ENCODE measurements at places on chromosomes 6 and 20. TPM values are rescaled to one million over a fixed set of nuclear protein-coding genes. Genes with fewer than 3 reads are reported as not detected.
A peak's percentile ranks its signal among the peaks of the same experiment; 100 is the strongest.

GRCh38 chr20:49999329-49999728 is 16.5 kb downstream of the SNAI1 start:
- no peak for DNase-seq

- no peak for DNase-seq
Observed at GRCh38 chr20:34896086-34896621, 19.7 kb downstream of the ACSS2 start.

DNA sequence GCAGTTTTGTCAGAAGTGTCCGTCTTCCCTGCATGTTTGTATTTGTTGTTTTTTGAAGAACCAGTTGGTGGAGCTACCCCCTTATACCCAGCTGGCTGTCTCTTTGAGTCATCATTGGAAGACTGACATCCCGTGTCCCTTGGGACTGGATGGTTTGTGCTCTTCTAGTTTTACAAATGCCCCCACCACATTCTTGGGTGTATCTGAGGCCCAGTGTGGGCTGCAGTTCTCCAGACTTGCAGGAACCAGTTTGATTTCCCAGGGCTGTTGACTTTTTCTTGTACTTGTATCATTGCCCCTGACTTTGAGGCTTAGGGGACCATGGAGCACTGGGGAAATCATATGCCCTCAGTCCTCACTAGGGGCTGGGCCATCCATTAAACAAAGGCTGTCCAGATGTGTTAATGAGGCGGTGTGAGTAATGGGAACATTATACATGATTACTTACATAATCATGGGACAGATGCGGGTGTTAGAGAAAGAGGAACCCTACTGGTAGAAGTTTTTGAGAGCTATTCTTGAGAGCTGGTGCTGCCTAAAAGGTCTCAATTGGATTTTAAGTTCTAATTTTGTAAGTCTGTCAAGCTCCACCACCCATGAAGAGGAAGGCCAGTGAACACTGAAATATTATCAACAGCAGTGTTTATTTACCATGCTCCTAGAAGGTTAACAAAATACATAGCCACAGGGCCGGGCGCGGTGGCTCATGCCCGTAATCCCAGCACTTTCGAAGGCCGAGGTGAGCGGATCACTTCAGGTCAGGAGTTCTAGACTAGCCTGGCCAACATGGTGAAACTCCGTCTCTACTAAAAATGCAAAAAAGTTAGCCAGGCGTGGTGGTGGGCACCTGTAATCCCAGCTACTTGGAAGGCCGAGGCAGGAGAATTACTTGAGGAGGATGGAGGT is 8.5 kb downstream of the JARID2 start:
- DNase-seq, result peak; percentile 61

GRCh38 chr6:6724539-6725467 is 136.3 kb downstream of the LY86 start:
- DNase-seq, result peak; percentile 73

- DNase-seq, result peak; percentile 12
Observed at GRCh38 chr6:143401636-143402370, 48.7 kb downstream of the ADAT2 start.

GRCh38 chr20:43827940-43828562 is 86.6 kb upstream of the TOX2 start:
- no peak for DNase-seq

DNA sequence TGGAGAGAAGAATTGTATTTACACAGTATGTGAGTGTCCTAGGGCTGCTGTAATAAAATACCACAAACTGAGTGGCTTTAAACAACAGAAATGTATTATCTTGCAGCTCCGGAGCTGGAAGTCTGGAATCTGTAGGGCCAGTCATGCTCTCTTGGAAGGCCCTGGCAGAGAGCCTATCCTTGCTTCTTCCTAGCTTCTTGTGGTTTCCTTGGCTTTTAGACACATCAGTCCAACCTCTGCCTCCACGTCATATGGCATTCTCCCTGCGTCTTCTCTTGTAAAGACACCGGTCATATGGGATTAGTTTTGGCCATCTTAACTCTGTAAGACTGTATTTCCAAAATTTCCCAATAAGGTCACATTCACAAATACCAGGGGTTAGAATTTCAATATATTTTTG is 10.8 kb downstream of the FNDC1 start:
- no peak for DNase-seq

GRCh38 chr6:81769824-81770223 is 17.3 kb upstream of the TENT5A start:
- DNase-seq, result peak; percentile 81

DNA sequence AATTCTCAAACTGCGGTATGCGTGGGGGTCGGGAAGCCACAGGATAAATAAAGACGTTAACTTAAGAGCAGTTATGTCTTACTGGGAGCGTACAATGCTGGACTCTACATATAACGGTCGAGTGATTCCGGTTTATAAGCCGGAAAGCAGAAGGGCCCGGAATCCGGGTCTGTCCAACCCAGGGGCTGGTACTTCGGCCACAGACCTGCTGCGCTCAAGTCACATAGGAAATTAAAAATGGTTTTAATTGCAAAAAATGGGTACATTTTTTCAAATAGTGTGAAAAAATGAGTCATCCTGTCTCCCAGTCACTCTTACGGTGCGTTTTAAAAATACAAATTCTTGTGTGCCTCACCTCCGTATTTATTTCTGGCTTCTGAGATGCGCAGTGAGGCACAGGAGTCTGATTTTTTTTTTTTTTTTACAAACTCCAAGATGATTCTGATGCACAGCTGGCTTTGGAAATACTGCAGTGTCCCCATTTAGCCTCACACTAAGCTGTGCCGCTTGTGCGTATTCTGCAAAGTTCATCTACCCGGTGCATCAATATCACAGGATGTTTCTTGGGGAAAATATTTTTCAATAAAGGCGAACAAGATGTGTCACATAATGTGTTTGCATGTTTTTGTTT is 1.0 kb downstream of the PCIF1 start:
- DNase-seq, result no peak

- peak; percentile 94 for DNase-seq
Observed at GRCh38 chr20:18541741-18542140, 25.5 kb upstream of the SMIM26 start.

DNA sequence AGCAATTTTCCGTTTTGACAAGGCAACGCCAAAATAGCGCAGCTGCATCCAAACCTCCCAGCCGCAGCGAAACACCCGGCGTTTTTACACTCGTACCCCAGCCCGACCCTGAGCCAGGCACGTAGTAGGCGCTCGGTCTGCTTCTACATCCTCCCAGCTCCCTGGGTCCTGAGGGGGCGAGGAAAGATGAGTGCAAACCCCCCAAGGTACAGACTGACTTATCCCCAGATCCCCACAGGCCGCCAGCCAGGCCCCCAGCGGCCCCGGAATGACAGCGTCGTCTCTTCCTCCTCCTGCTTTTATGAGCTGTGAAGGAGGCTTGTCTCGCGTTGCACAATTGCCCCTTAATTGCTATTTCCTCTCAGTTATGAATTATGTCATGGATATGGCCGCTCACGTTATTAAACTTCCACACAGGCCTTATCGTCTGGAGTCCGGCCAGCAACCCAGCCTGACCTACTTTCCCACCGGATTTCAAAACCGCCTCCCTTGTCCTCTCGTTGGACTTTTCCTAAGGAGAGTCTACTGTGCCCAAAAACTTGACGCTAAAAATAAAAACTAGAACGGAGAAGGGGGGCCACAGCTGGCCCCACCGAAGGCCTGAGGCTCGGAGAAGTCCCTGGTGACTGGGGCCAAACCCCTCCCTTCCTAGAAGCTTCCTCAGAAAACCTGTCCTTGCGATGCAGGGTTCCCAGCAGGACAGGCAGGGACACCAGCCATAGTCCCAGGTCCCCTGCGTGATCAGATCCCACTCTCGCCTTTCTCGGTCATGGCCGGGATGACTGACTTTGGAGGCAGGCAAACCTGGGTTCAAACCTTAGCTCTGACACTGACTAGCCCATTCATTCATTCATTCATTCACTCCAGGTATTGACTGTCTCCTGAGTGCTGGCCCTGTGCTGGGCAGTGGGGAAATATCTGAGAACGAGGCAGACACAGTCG is 130.9 kb upstream of the PTPN1 start:
- DNase-seq, result no peak

DNA sequence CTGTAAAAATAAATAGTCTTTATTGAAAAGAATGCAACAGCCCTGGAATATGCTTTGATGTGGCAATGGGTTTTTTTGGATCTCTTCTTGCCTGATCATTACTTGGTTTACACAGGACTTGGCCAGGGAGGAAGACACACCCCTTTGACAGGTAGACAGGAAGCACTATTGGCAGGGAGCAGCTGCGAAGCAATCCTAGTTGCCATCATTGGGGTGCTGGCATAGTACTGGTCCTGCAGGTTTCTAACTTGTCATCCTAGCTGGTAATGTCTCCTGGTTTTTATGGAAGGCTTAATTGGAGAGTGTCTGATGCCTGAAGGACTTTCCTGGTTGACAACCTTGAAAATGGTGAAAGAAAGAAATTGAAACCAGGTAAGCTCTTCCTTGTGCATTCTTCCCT is 71.2 kb upstream of the CCN6 start:
- peak; percentile 60 for DNase-seq

DNA sequence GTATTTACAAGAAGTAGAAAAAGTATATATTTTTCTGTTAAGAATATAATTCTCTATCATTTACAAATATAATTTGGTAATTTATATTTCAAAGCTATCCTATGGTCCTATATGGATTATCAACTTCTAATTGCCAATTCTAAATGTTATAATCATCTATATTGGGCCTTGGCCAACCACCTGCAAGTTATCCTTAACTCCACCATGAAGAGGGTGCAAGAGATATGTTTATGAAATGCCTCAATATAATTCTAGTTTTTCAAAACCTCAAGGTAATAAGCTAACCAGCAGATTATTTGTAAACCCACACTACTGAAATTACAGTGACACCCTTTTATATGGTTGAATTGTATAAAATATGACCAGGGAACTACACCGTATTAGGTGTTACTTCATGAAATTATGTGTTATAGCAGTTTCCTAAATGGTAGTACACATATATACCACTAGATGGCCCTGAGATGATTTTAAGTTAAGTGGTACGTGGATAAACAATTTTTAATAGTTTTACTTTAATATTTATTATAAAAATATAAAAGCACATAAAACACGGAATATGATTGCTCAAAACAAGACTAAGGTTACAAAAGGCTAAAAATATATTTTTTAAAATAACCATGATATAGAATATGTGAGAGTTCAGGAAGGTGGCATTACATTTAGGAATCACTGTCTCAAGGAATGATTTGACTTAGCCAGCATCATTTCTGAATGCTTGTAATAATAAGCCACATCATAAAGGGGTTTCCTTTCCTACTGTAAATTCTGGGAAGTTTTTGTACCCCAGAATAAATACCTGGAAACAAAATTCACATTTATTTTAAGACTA is 9.8 kb upstream of the PNISR start:
- DNase-seq, result peak; percentile 43

- no peak for DNase-seq
Observed at GRCh38 chr6:149266659-149267058, 50.9 kb upstream of the TAB2 start.

DNA sequence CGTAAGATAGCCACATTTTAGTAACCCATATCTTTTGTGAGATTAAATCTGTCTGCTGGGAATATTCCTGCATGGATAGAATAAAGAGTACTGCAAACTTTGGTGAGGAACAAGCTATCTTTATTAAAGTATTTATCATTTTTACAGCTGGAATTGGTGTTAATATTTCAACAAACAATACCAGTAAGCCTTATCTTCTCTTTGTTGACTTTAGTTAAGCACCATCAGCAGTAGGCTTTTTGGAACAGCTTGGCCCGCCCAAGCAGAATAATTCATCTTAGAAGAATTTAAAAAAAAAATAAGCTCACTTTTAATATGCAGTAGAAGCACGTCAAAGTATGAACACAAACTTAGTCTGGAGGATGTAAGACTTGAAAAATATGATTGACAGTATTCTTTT is 917.8 kb upstream of the ADGRB3 start:
- DNase-seq, result no peak

DNA sequence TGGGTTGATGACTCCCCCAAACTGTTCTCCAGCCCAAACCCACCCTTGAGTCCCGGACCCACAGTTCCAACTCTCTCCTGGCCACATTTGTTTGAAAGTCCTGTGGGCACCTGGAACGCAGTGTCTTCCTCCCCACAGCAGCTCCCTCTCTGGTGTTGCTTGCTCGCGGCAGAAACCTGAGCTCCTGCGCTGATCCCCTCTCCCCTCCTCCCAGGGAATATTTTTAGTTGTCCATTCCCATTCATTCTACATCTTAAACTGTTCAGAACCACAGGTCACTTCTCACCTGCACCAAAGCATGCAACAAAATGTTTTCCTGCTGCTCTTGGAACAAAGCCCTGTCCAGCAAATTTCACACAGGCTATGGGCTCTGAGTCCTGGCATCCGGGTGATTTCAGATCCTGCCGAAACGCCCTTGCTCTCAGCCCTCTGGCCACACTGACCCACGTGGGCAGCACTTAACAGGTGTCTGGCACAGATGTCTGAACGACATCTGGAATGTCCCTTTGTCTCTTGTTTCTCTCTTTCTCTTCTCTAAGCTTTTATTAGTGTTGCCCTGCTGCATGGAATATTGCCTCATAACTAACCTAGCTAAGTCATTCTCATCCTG is 27.0 kb upstream of the PMEPA1 start:
- no peak for DNase-seq

DNA sequence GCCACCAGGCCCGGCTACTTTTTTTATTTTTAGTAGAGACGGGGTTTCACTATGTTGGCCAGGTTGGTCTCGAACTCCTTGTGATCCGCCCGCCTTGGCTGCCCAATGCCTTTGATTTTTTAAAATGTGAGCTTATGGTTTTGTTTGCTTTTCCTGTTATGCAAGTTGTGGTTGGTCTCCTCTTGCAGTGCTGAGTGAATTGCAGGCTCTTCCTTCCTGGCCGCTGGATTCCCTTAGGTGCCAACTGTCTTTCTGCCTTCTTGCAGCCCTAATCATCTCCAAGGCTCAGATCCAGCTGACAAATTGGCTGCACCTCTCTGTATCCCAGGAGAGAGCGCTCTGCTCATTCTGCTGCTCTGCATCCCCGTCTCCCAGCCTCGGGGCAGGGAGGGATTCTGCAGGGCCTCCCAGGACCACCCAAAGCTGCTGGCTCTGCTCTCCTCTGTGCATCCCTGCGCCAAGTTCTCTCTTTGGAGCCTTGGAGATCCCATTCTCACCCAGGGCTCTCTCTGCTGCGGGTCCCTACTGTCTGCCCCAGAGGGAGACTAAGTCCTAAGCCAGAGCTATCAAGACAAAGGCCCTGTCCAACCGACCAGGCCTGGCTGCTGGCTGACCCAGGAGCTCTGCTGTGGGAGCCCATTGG is 14.1 kb upstream of the EMILIN3 start:
- DNase-seq, result no peak

GRCh38 chr6:139468178-139468819 is 93.9 kb upstream of the CITED2 start:
- no peak for DNase-seq

GRCh38 chr20:9374072-9374471 is 140.3 kb upstream of the LAMP5 start:
- DNase-seq, result no peak

Gene PTCHD4
- total RNA-seq, result not detected

Gene SLC16A10
- 2.9 TPM for total RNA-seq

Gene IP6K3
- not detected for total RNA-seq

Data from PC-3 (cell line).